Stimulated activated CD8-positive, alpha-beta memory T cell treated with anti-CD3 and anti-CD28 coated beads, Interleukin-7, amount 100 ng/mL, for 1 hour (primary cell): ENCODE measurements at places on chromosomes 4 and X.

- DNase-seq: no peak
These were observed 25.8 kb downstream of the OTUD4 start for GRCh38 chr4:145154573-145154972.

DNA sequence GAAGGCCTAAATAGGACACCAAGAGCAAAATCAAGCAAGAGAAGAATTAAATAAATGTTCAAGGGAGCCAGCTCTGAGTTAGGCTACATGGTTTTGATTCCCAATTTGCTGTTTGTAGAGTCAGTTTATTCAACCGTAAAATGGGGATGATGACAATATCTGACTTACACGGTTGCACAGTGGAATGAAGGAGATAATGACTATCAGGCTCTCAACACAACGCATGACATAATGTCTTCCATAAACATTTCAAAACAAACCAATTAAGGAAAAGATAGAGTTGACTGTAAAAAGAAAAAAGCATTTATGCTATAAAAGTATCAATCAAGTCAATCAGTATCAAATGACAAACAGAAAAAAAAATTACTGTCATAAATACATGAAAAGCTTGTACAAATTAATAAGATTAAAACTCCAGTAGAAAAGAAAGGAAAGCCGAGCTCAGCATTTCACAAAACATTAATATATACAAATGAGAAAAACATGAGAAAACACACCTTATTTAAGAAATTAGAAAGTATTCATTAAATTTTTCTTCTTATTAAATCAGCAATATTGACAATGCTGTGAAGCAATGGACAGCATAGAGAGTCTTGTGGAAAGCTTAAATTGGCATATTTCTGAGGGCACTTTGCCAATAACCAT is 179.0 kb downstream of the SCFD2 start:
- no peak for DNase-seq

- DNase-seq: no peak
These were observed 29.3 kb downstream of the ZNF827 start for GRCh38 chr4:145909281-145909715.

GRCh38 chrX:17494216-17494615 is 119.2 kb downstream of the NHS start:
- DNase-seq: no peak

DNA sequence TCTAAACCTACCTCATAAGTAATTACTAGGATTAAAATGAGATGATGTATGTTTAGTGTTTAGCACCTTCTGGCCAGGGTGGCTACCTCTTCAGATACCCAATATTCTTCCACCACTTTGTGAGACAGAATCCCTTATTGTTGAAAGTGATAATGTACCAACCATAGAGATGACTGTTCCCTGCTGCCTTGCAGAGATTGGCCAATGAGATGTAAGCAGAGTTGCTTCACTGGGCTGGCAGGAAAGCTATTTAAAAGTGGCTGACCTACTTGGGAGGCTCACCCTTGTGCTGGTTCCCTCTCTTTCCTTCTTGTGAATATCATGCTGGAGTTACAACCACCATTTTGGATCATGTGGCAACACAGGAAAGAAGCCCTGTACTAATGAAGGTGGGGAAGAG is 58.9 kb downstream of the TMEM154 start:
- no peak for DNase-seq

- no peak for DNase-seq
These were observed 43.1 kb downstream of the ATRX start for GRCh38 chrX:77742788-77743476.

DNA sequence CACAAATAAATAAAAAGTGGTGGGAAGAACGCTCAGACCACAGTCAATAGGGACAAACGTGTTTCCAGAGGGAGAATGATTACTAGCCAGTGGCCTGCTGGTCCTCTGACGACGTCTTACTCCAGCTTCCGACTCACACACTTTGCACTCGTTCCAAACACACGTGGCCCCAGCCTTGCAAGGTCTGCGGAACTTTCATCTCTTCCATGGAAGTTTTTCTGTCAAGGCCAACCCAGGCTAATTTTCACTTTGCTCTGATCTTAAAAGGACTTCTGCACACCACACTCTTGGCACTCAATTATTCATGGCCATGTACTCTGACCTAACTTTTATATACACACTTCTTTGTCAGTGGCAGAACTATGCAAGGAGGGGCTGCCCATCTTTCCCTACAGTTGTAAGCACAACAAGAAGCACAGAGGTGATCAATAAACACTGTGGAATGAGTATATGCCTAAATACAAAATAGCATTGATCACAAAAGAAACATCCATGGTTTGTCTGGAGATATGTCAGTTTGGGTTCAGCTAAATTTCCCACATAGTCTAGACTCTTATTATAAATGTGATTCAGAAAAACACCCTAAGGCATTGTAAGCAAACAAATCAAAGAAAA is 69.4 kb downstream of the STX18 start:
- DNase-seq: no peak

DNA sequence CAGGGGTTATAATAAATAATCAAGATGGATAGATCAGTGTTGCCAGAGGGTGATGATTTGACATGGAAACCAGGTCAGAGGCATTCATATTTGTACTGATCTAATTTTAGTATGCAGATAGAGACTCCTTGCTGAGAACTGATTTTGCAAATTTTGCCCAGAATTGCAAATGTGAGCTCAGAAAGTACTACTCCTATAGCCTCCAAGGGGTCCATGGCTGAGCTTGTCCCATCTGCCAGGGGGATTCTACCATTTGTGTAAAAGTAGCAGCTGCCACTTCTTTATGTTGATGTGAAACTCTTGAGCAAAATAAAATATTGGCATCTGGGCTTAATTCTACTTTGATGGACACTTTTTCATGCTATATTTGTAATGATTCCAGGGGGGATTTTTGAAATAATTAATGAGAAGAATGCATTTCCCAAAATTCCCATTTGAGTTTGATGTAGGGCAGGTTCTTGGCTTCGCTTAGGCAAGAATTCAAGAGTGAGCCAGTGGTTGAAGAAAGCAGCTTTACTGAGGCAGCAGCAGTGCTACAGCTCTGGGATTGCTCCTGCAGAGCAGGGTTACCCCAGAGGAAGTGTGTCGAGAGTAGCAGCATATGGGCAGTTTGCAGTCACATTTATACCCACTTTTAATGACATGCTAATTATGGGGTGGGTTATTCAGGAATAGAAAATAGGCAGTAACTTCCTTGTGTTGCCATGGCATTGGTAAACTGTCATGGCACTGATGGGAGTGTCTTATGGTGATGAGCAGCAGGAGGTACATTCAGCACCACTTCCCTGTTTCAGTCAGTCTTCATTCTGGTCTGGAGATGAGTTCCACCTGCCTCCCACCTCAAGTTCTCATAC is 38.7 kb upstream of the DCLK2 start:
- no peak for DNase-seq

DNA sequence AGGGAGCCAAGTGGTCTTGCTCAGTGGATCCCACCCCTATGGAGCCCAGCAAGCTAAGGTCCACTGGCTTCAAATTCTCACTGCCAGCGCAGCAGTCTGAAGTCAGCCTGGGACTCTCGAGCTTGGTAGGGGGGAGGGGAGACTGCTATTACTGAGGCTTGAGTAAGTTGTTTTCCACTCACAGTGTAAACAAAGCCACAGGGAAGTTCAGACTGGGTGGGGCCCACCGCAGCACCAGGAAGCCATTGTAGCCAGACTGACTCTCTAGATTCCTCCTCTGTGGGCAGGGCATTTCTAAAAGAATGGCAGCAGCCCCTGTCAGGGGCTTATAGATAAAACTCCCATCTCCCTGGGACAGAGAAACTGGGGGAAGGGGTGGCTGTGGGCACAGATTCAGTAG is 721.0 kb upstream of the NDST4 start:
- no peak for DNase-seq

GRCh38 chrX:100478714-100479306 is 68.7 kb upstream of the PCDH19 start:
- no peak for DNase-seq

GRCh38 chr4:4433941-4434340 is 47.0 kb downstream of the NSG1 start:
- DNase-seq: no peak

- DNase-seq: no peak
These were observed 27.5 kb upstream of the PDGFC start for GRCh38 chr4:156999175-156999517.

GRCh38 chrX:111322231-111322855 is 52.1 kb upstream of the CAPN6 start:
- DNase-seq: no peak

- no peak for DNase-seq
These were observed 61.1 kb upstream of the RPL34 start for GRCh38 chr4:108559068-108559793.

GRCh38 chrX:40843643-40844042 is 108.3 kb upstream of the MED14 start:
- no peak for DNase-seq

DNA sequence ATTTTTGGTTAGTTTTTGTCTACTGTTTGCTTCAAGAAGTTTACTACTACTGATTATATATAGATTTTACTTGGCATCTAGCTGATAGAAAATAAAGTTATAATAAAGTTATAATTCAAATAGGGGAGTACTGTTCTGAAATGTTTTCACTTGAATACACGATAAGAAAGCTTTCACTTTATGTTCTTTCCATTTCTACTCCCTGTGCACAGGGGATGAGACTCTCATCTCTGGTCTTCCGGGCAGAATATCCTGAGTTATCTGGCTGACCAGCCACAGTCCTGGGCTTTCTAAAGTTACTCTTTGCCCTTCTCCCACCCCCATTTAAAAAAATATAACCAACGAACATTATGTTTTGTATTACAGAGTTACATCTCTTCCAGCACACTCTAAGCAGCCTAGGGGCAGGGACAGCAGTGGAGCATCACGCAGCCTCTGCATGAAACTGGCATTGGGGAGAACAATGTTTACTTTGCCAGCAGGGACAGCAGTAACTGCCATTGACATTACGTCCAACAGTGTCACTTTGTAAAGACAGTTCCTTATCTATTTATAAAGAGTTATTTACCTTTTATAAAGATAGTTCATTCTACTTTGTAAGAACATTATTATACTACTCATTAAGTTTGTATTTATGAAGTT is 64.3 kb downstream of the METTL14 start:
- DNase-seq: no peak

- DNase-seq: no peak
These were observed 39.5 kb downstream of the SORBS2 start for GRCh38 chr4:185772391-185773093.
